ENCODE measurements at places on chromosomes 2 and 18. TPM values are rescaled to one million over a fixed set of nuclear protein-coding genes. Genes with fewer than 3 reads are reported as not detected.

The OSGEPL1 gene
- 16.2 TPM for total RNA-seq

The SFT2D3 gene
- 3.9 TPM for total RNA-seq

The IL36G gene
- total RNA-seq = not detected

The SIGLEC15 gene
- not detected for total RNA-seq

The SP5 gene
- not detected for total RNA-seq

The ALK gene
- not detected for total RNA-seq

The KCNF1 gene
- total RNA-seq = not detected

DNA sequence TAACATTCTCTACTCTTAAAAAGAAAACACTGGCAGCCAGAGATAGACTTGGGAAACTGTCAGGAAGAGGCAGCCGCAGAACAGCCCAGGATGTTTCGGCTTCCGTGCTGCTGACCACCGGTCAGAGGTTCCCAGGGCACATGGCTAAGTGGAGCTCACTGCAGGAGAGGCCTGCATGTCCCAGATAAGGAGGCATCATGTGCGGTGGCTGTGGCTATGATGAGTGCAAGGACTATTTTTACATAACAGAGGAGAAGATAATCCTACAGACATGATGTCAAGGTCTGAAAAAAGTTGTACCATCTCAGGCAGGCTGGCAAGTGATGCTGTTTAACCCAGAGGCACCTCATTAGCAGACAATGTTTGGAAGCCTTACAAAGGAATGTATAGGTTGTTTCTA lies 252.3 kb downstream of the CYRIA start:
- no peaks in the 10 kb centered on the region for H3K4me1 ChIP-seq
- peaks cover 2% of the 10 kb centered on the region for H3K27me3 ChIP-seq
- H3K4me3 ChIP-seq = no peak overlapping the region
- H3K36me3 ChIP-seq = no peaks in the 10 kb centered on the region

GRCh38 chr18:3855966-3856365 lies 406.0 kb downstream of the TGIF1 start:
- no peak overlapping the region for H3K4me3 ChIP-seq
- H3K4me1 ChIP-seq = no peaks in the 10 kb centered on the region
- H3K27ac ChIP-seq = no peak overlapping the region
- peaks cover 3% of the 10 kb centered on the region for H3K27me3 ChIP-seq

GRCh38 chr2:85755122-85756027 lies 1.6 kb downstream of the ATOH8 start:
- H3K36me3 ChIP-seq = no peaks in the 10 kb centered on the region
- H3K27ac ChIP-seq = no peak overlapping the region
- peak; percentile 24 for DNase-seq
- peaks cover 17% of the 10 kb centered on the region for H3K4me1 ChIP-seq
- H3K27me3 ChIP-seq = peaks cover 56% of the 10 kb centered on the region
- peak overlapping the region; percentile 60 for H3K4me3 ChIP-seq

GRCh38 chr2:14632133-14632936 lies at the start of gene LRATD1:
Gene LRATD1 (plus strand): TSS chr2:14632717. CDS start chr2:14633980, 1,263 bp downstream.
- peaks cover 3% of the 10 kb centered on the region for H3K4me1 ChIP-seq
- no peak for DNase-seq
- no peak within 1 kb of the TSS for H3K27ac ChIP-seq
- peaks cover 42% of the 10 kb centered on the region for H3K27me3 ChIP-seq
- H3K36me3 ChIP-seq = peaks cover 3% of the 10 kb centered on the region

GRCh38 chr2:145359561-145359960 lies 839.6 kb upstream of the ZEB2 start:
- DNase-seq = no peak
- no peaks in the 10 kb centered on the region for H3K27me3 ChIP-seq
- H3K4me3 ChIP-seq = no peak overlapping the region
- H3K36me3 ChIP-seq = no peaks in the 10 kb centered on the region
- no peaks in the 10 kb centered on the region for H3K4me1 ChIP-seq

GRCh38 chr2:46870051-46870839 lies 45.4 kb downstream of the MCFD2 start:
- no peak overlapping the region for H3K4me3 ChIP-seq
- peak; percentile 14 for DNase-seq
- H3K36me3 ChIP-seq = no peaks in the 10 kb centered on the region
- H3K27me3 ChIP-seq = peaks cover 4% of the 10 kb centered on the region
- H3K4me1 ChIP-seq = peaks cover 7% of the 10 kb centered on the region
- no peak overlapping the region for H3K27ac ChIP-seq

GRCh38 chr2:12538138-12538694 lies 178.5 kb upstream of the TRIB2 start:
- H3K36me3 ChIP-seq = no peaks in the 10 kb centered on the region
- DNase-seq = no peak

GRCh38 chr2:108061439-108062042 lies 75.2 kb downstream of the SLC5A7 start:
- no peak overlapping the region for H3K27ac ChIP-seq
- H3K4me1 ChIP-seq = no peaks in the 10 kb centered on the region
- DNase-seq = no peak

GRCh38 chr2:231370749-231371429 lies 24.6 kb upstream of the B3GNT7 start:
- H3K4me1 ChIP-seq = no peaks in the 10 kb centered on the region
- H3K36me3 ChIP-seq = no peaks in the 10 kb centered on the region
- no peak for DNase-seq
- no peaks in the 10 kb centered on the region for H3K27me3 ChIP-seq

GRCh38 chr2:161307676-161308075 lies 549 bp upstream of the PSMD14 start:
- peak overlapping the region; percentile 89 for H3K4me3 ChIP-seq
- peaks cover 23% of the 10 kb centered on the region for H3K4me1 ChIP-seq
- peaks cover 15% of the 10 kb centered on the region for H3K36me3 ChIP-seq
- DNase-seq = no peak
- H3K27ac ChIP-seq = peak overlapping the region; percentile 93
- peaks cover 2% of the 10 kb centered on the region for H3K27me3 ChIP-seq

- H3K4me1 ChIP-seq = no peaks in the 10 kb centered on the region
- H3K36me3 ChIP-seq = no peaks in the 10 kb centered on the region
- no peak overlapping the region for H3K4me3 ChIP-seq
- no peak overlapping the region for H3K27ac ChIP-seq
- H3K27me3 ChIP-seq = no peaks in the 10 kb centered on the region
Observed at GRCh38 chr2:57570961-57571360, 475.6 kb upstream of the VRK2 start.

DNA sequence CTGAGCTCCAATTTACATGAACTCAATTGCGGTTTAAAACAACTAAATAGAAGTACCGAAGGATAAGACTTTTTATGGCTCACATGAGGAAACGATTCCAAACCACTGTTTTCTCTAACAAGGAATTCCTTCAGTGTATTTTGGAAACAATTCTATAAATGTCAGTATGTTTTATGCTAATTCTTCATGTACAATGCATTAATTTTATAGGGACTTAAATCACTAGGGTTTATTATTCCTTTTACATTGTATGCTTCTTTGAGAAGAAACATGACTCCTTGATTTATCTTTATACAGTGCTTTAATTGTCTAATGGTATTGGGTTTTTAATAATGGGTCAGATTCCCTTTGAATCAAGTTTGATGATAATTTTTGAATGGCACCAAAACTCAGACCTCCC lies 566.8 kb downstream of the EPHA4 start:
- H3K36me3 ChIP-seq = no peaks in the 10 kb centered on the region
- no peak overlapping the region for H3K4me3 ChIP-seq

DNA sequence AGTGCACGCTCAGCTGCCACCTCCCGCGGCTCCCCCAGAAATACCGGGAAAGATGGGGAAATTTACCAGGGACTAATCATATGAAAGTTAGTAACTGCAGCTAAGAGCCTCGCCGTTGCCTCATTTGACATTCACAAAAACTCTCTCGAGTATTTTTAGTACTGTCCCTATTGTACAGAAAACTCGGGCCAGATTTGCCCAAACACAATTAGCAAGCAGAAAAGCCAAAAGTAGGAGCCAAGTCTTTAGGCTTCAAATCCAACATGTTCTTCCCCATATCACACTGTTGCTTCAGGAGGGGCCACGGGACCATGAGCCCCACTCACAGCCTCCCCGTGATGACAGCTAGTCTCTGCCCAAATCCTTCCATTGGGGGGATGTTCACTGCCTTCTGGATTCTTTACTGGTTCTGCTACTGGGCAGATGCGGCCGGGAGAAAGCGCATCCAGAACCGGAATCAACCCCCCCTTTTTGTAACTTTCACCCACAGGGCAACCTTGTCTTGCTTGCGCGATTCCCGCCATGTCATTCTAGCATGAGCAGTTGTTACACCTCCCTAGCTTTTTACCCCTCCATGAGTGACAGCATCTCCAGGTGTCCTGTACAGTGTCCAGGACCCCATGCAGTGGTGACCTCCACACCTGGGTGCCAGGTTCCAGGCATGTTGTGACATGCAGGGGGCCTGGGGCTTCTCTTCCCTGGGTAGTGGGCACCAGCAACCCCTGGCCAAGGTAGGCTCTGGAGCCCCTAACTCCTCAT lies 35.2 kb downstream of the CENPO start:
- H3K4me3 ChIP-seq = no peak overlapping the region
- H3K36me3 ChIP-seq = peaks cover 20% of the 10 kb centered on the region
- DNase-seq = no peak
- H3K27ac ChIP-seq = no peak overlapping the region

DNA sequence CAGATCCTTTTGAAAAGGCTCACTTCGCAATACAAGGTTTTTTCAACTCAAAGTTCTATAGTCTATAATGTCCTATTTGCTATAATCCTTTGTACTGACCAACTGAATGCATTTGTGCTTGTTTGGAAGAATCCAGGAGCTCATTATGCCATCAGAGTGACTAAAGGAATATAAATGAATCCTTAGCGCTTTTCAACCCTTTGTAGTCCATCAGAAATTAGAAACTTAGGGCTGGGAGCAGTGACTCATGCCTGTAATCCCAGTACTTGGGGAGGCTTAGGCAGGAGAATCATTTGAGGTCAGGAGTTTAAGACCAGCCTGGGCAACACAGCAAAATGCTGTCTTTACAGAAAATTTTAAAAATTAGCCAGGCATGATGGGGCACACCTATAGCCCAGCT lies 330.2 kb upstream of the CHAC2 start:
- no peak overlapping the region for H3K27ac ChIP-seq
- H3K36me3 ChIP-seq = no peaks in the 10 kb centered on the region
- DNase-seq = no peak
- no peak overlapping the region for H3K4me3 ChIP-seq
- H3K27me3 ChIP-seq = peaks cover 1% of the 10 kb centered on the region
- H3K4me1 ChIP-seq = no peaks in the 10 kb centered on the region

Measured in activated CD8-positive, alpha-beta T cell treated with anti-CD3 and anti-CD28 coated beads for 36 hours (primary cell).